HS-27A (cell line): ENCODE measurements at places on chromosomes 1 and 21.

DNA sequence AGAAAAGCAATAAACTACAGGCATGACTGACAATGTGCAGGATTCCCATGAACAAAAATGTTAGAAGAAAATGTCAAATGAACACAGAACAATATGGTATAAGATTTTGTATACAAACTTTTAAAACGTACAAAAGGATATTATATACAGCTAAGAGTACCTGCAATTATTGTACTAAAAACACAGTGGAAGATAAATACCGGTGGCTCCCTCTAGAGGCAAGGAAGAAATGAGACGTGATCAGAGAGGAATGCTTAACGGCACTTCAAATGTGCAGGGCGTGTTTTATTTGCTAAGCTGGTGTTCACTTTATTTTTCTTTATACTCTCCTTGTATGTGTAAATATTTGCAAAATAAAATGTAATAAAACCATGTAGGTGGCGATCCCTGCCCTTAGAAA, 191.8 kb upstream of the SAMSN1 start:
- DNase-seq: peak; percentile 17

- DNase-seq: no peak
Measured at GRCh38 chr1:230153641-230154296, 86.7 kb downstream of the GALNT2 start.

DNA sequence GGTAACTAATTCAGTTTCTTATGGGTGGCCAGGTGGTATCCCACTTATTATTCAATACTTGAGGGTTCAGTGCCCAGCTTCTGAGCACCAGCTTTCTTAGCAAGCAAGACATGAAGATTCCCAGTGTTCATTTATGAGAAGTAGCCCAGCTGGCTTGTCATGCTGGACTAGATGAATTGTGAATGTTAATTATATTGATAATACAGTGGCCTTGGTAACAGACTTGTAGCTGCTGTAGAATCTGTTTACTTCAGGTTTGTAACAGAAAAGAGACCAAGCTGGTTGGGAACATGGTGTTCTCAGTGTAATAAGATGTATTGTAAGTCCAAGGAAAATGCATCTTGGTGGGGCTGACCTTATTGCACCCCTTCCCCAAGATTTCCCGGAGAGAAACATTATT, 10.1 kb downstream of the AHCYL1 start:
- no peak for DNase-seq

- no peak for DNase-seq
Measured at GRCh38 chr1:194809665-194810064, 1623.3 kb upstream of the B3GALT2 start.

DNA sequence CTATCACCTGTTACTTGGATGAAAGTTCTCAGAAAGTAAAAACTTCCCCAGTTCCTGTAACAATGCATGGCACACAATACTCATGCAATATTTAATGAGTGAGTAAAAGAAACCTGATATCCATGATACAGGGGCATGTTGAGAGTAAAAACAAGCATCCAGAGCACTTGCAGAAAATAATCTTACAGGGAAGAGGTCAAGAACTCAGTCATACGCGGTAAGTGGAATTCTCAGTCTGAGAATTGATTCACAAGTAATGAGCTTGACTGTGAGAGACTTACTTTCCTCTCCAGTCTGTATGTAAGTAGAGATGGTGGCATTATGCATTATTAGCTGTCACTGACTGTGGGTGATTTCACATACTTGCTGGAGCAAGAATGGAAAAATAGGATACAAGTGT, 976.9 kb downstream of the BRINP3 start:
- DNase-seq: no peak

DNA sequence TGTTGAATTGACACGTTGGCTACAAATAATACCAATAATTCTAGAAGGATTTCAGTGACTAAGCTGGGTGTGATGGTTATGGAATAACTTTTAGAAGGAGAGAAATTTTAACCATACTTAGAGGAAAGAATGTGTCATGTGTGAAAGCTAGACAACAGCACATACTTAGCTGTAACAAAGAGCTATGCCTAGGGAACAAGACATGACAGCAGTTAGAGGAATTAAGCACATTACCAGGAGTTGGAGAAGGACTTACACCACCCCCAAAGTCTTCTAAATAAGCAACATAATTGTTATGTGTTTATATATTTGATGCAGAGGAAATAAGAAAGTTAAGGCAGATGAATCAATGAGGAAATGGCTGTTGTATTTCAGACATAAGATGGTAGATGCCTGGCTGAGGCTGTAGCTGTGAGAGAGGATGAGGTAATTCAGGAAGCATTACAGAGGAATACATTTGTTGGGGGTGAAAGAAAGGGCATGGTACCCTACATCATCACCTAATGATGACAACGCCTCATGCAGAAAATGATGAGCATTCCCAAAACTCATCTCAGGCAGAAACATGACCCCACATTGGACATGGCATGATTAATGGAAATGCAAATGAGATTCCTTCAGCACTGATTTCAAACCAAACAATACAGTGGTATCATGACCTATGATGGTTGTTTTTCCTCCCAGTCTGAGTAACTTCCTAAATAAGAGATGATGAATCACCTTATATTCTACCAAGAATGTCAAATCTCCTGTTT, 211.5 kb downstream of the LHX8 start:
- no peak for DNase-seq

DNA sequence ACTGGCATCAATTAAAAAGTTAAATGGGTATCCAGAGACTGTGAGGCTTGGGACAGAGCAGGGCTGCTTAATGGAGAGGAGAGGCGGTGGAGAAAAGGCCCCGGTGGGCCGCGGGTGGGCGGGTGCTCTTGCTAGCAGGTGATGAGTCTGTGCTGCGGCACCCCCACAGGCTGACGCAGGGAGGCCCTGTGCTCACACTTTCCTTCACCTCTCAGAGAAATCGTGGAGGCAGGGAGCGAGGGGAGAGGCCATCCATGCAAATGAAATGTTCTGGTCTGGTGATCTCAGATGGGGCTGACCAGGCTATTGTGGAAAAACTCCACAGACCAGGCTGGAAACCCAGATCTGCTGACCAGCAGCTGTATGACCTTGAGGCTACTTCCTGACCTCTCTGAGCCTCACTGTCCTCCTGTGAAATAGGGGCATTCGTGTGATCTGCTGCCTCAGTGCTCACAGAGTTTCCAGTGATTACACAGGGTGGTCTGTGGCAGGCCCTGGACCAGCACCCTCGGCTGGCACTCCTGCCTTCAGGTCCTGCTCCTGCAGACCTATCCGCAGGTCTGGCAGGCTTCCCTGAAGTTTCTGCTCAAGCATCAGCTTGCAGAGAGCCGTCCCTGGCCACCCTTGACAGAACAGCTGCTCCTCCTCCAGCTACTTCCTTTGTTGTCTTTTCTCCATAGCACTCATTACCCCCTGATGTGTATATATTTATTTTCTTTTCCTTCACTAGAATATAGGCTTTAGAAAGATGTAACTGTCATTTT, 89.2 kb downstream of the BEND5 start:
- no peak for DNase-seq

DNA sequence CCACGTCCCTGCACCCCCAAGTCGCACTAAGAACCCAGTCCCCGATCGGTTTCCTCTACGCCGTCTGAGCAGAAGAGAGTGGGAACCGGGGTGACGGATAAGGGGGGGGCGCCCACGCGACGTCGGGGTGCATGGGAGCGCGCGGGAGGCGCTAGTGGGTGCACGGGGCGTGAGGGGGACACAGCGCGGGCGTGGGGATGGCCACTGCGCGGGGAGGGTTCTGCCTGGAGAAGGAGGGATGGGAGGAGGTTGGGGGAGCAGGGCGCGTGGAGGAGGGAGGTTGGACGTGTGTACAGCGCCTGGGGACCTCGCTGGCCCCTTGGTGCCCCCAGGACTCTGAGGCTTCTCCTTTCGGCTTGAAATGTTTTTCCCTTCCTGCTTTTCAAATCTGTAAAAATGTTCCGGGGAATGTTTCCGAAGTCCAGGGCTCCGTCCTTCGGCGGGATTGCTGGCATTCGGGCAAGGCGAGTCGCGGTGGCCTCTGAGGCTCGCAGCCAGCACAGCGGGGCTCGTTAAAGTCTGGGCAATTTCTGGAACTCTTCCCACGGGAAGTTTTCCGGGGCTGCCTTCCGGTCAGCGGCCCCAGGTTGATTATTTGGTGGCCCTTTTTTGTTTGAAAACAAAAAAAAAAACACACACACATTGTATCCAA, 13.1 kb downstream of the RNF220 start:
- DNase-seq: no peak

- no peak for DNase-seq
Measured at GRCh38 chr21:41786509-41786987, 19.7 kb upstream of the RIPK4 start.

- no peak for DNase-seq
Measured at GRCh38 chr1:227949954-227950734, 2.4 kb upstream of the WNT9A start.

- DNase-seq: no peak
Measured at GRCh38 chr21:34262469-34262845, 101.3 kb upstream of the KCNE2 start.

DNA sequence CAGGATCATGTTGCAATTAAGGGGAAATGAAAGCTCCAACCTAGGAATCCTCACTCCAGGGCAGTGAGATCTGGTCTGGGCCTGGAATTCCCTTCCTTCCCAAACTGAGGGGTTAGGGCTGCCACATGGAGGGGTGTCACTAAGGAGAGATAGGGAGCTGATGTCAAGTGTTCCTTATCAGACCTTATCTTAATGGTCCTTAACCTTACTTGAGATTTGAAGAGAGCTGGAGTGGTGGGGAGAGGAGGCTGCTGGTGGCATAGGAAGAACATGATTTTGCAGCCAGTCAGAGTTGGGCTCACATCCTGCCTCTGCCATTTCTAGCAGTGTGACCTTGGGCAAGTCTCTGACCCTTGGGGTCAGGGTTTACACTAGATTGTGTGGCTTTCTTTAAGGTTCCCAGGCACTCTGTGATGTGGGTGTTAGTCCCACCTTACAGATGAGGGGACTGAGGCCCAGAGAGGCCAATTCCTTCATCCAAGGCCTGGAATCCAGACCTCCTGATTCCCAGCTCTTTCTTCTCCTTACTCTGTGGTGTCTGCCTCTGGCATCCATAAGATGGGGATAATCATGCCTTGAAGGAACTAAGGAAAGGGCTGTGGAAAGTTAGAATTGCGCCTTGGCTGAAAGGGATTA, 56.3 kb upstream of the SYNC start:
- DNase-seq: no peak

GRCh38 chr21:36024782-36025181, 35.5 kb downstream of the SETD4 start:
- DNase-seq: no peak
